ENCODE measurements at places on chromosomes 5 and 9.

DNA sequence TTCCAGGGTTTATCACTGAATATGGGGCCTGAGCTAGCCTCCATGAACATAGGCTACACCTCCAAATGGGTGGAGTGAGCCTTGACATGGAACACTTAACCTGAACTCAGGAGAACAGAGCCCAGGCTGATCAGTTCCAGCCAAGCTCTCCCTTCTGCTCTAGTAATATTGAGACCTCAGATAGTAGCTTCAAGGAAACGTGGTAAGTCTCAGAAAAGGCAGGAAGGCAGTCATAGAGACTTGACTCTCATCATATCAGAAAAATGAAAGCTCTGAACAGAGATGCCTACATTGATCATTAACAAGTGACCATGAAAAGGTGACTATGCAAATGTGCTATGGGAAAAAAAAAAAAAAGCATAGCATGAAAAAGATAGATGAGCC lies 40.5 kb upstream of the MYO10 start:
- DNase-seq: no peak

GRCh38 chr5:149298163-149298562 lies 26.5 kb downstream of the AFAP1L1 start:
- DNase-seq: no peak

DNA sequence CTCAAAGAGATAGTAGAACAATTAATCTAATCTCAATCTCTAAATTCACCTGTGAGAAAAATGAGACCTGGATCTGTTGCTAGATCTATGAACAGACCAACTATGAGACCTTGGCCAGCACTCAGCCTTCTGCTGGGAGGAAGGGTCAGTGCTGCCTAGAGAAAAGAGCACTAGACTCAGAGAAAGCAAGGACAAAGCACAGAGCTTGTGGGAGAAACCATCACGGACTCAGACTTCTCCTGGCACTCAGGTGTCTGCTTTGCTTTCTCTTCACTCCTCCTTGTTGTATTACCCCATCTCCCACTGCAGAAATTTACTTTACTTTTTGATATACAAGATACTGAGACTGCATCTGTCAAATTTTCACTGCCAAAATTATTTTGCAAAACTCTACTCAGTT lies 890.0 kb upstream of the NUDT12 start:
- no peak for DNase-seq

DNA sequence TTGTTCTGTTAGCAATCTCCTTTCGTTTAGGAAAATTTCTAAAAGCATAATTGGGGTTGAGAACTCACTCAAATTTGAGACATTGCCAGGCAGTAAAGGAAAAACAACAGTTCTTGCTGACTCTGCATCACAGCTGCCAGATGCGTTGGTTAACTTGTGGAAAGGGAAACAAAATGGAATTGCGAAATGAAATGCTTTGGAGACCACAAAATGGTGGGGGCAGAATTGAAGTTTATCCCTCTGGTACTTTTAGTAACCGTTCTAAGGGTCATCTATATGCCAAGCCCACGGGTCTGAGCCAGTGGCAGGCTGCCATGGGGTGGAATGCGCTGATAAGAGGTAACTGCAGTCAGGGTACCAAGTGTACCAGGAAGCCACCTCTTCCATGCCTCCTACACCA lies 28.6 kb upstream of the SELENOP start:
- DNase-seq: peak; percentile 82

GRCh38 chr5:153432583-153432982 lies 57.9 kb upstream of the GRIA1 start:
- no peak for DNase-seq

DNA sequence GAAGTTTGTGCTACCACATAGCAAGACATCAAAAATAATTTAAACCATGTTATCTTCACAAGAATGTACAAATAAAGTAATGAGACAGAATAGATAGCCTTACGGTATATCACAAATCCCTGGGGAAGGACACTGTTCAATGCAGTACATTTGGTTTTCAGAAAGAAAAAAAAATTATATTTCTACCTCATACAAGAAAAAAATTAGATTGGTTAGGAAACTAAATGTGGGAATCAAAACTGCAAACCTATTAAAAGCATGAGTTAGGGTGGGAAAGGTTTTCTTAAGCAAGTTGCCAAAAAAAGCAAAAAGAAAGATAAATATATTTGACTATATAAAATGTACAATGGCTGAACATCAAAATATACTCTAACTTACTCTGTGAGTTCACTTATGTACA lies 201.9 kb upstream of the NREP start:
- DNase-seq: no peak

Measured in fibroblast of skin of right biceps (primary cell).